ENCODE measurements at places on chromosomes 7 and 10.

- DNase-seq = no peak
These were observed 171.0 kb downstream of the SND1 start for GRCh38 chr7:127822822-127823508.

DNA sequence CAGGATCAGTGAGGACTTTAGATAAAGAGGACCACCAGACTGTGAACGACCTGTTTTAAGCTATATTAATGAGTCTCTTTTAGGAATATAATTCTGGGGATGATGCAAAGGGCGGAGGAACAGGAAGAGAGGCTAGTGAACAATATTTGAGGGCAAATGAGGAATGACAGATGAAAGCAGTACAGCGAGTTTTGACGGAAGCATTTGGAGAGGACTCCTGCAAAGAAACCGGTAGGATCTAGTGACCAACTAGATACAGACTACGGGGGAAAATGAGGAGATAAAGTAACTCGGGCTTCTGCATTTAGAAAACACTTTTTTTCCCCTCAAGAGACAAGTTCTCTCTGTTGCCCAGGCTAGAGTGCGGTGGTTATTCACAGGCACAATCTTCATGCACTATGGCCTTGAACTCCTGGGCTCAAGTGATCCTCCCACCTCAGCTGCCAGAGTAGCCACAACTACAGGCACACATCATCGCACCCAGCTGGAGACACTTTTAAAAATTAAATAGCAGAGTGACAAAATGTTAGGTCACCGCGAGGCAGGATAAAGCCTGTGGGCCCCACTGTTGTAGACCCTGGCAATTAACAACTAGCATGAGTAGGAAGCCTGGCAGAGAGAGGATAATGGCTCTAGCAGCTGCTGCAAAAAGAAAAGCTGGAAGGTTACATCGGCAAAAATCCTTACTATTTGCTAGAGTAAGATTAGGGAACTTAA lies 143.2 kb downstream of the SRPK2 start:
- DNase-seq = no peak

GRCh38 chr10:69217119-69217754 lies 2.9 kb upstream of the HKDC1 start:
- DNase-seq = no peak

- no peak for DNase-seq
These were observed 23.9 kb upstream of the ZMIZ1 start for GRCh38 chr10:79044846-79045245.

GRCh38 chr10:82961864-82962263 lies 1086.9 kb downstream of the NRG3 start:
- DNase-seq = no peak

GRCh38 chr10:89310056-89310893 lies 8.4 kb downstream of the IFIT2 start:
- no peak for DNase-seq
